ENCODE measurements at places on chromosomes 12 and 14. TPM values are rescaled to one million over a fixed set of nuclear protein-coding genes. Genes with fewer than 3 reads are reported as not detected.

The TSPAN8 gene
- total RNA-seq = not detected

The SYT1 gene
- not detected for total RNA-seq

The KRT2 gene
- not detected for total RNA-seq

The ADAM21 gene
- total RNA-seq = not detected

The INSM2 gene
- not detected for total RNA-seq

- ATAC-seq = no peak
These were observed 1484.9 kb upstream of the TMEM132C start for GRCh38 chr12:126782083-126782482.

DNA sequence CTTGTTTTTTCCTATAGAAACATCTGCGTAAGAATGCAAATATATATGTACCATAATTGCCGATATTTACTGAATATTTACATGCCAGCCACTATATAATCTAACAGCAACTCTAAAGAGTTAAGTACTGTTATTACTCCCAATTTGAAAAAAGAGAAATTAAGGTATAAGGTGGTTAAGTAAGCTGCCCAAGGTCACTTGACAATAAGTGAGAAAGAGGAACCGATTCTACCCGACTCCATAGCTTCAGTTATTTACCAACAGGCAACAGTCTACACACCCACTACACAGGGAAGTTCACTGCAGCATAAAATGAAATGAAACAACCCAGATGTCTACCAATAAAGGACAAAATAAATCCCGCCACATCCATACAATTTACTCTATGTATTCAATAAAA lies 1.1 kb downstream of the MIS18BP1 start:
- peak; percentile 14 for ATAC-seq

GRCh38 chr14:30275604-30276003 lies 283.4 kb upstream of the G2E3 start:
- no peak for ATAC-seq

- ATAC-seq = no peak
These were observed 123.3 kb downstream of the KCNA5 start for GRCh38 chr12:5166976-5167375.

DNA sequence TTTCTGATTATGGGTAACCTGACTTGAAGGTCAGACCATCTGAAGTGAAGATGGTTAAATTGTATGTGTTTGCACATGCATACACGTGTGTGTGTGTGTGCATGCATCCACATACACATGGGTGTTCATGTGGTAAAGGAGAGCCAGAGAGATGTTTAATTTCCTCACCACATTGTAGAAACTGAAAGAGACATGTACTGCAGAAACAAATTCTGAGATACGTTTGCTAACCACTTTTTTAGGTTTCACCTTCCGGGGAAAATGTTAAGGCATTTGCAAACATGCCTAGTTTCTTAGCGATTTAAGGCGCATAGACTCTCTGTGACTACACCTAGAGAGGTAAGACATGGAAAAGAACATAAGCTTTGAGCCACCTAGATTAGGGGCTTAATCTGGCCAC lies 362.9 kb downstream of the RAD51B start:
- peak; percentile 94 for ATAC-seq

GRCh38 chr12:5692850-5693249 lies 252.2 kb downstream of the ANO2 start:
- ATAC-seq = no peak

- no peak for ATAC-seq
These were observed 316.8 kb downstream of the CCDC91 start for GRCh38 chr12:28507033-28507432.

DNA sequence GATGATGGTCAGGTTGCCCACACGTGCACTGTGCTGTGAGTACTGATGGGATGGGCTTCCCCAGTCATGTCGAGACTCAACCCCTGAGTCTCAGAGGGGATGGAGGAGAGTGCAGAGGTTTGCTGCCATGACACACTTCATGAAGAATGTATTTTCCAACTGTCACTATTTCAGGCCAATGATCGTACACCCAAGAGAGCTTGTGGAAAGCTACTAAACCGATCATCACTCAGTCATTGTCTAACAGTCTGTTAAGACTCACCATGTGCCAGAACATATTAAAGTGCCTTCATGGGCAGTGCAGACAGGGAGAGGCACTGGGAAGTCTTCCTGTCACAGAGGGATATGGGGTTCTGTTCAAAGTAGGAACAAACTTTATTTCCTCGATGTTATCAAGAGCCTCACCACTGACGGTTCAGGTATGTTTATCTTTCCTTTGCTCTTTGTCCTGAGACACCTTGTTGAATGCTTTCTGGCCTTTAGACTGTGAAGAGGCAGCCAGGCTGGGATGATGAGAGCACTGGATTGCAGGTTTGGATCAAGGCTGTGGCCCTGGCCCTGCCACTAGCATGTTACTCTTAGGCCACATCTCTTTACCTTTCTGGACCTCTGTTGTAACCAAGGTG lies 41.6 kb upstream of the NTF3 start:
- no peak for ATAC-seq

DNA sequence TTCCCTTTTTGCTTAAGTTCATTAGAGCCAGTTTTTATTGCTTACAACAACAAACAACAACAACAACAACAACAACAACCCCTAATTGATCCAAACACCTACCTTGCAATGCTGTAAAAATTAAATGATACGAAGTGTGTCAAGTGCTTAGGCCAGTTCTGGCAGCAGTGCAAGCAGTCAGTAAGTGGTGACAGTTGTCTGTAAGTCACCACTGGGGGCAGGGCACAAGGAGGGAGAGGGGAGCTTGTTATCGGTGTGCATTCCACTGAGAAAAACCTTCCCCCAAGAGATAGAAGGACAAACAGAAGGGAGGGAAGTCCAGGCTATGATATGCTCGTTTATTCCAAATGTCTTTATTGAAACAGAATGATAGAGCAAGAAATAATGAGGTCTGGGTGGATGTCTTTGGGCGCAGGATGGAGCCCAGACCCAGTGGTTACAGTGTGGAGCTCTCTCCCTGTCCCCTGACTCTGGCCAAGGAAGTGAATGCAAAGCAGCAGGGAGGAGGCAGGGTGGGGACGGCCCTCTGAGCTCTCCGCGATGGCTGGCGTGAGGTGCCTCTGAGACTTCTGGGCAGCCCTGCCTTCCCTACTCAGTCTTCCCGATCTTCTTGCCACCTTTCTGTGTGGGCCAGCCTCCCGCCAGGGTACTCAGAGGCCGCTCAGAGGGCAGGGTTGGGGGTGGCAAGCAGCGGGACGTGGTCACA lies 6.5 kb downstream of the SLC22A17 start:
- ATAC-seq = no peak

DNA sequence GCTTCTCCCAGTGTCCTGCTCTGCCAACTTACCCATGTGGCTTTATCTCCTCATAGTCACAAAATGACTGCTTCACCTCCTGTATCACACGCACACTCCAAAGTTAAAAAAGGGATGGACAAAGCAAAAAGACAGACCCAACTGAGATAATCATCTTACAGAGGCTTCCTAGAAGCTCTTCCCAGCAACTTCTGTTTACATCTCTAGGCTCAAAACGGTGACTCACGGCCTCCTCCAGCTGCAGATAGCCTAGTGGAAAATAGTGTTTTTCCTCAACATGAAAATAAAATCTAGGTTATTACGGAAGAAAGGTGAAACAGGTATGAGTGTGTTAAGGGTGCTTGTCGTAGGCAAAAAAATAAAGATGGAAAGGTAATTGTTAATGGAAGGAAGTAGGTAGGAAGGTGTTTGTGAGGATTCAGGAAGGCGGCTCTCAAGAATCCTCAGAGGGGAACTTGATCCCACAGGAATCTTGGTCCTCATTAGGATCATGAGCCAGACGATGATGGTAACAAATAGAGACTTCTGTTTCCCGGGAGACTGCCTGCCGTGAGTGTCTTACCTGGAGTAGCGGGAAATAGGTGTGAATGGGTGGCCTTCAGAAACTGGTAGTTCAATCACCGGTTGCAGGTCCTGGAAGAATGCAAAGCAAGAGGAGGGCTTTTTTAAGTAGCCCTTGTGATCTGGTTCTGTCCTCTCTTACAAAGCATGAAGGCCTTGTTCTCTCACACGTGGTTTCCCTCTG lies 487.5 kb upstream of the TMEM132C start:
- no peak for ATAC-seq

- ATAC-seq = no peak
These were observed 16.7 kb upstream of the CRY1 start for GRCh38 chr12:107109726-107110719.

- ATAC-seq = no peak
These were observed 1.6 kb downstream of the CCDC63 start for GRCh38 chr12:110848314-110848923.

DNA sequence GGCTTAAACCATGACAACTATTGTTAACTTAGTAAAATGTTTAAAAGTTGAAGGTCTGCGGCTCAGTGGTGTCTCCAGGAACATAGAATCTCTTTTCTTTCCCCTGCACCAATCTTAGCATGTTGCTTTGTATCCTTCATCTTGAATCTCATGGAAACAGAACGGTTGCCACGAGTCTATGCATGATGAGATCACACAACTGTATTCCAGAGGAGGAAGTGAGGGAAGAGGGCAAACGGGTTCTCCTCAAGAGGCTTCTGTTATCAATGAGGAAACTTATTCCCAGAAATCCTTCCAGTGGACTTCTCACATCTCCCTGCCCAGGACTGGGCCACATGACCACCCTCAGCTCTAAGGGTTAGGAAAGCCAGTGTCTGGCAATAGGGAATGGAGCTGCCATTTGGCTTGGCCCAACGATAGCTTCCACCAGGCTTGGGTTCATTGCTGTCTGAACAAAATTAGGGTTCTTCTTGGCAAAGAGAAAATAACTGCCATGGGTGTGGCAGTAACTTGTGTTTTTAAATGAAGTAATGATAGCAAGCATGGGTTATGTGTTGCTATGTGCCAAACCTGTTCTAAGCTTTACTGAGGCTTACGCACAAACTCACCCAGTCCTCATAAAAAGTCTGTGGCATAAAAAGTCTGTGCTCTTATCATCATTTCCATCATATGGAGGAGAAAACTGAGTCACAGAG lies 17.4 kb downstream of the PLXNC1 start:
- ATAC-seq = no peak
